Breast epithelium (tissue), 4 donors: ENCODE measurements at places on chromosomes 2 and 18. TPM values are rescaled to one million over a fixed set of nuclear protein-coding genes. Genes with fewer than 3 reads are reported as not detected.

- no peak for DNase-seq
Observed at GRCh38 chr2:100235098-100235497, 87.2 kb downstream of the LONRF2 start.

DNA sequence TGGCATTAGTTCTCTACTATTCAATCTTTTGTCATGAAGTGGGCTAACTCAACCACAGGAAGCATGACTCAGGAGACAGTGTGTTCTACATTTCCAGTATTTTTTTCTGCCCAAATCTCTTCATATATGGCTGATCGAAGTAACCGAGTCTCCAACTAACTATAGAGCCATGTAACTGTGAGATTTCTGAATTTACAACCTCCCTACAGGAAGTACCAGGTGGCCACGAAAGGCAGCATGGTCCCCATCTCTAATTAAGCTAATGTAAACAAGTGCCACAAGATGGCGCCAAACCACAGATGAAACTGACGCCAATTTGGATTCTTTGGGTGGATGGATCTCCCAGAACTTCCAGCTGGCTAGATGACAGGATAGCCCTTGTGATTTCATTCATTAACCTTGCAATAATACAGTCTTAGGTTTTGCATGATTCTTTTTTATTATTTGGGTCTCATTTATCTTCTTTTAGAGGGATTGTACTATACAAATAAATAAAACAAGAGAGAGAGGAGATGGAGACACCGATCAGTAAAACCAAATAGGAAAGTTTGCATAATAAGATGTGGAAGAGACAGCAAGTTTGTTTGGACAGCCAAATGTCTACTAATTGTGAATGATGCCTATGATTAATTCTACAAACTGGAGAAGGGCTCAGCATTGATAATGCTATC lies 18.3 kb upstream of the ARHGAP15 start:
- DNase-seq = peak; percentile 55

Gene PPP1R1C
- total RNA-seq = 4.2 TPM

GRCh38 chr2:51633073-51633472 lies 601.1 kb upstream of the NRXN1 start:
- DNase-seq = no peak

DNA sequence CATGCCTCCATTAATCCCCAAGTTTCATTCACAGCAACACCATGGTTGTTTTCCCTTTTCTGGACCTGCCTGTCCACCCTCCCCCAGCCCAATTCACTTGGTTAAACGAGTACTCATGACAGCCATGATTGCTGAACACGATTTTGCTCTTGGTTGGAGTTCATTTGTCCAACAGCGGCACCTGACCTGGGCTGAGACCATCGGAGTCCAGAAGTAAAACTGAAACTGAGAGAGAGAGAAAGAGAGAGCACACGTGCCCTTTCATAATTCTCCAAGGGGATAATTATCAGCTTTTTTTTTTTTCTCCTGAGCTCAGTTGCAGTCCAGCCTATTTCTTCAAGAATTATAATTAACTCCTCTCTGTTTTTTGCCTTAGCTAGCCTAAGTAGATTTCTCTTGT lies 13.7 kb upstream of the KIF5C start:
- DNase-seq = no peak

- DNase-seq = no peak
Observed at GRCh38 chr2:222399038-222399783, 25.1 kb upstream of the SGPP2 start.

Gene NAB1
- 40.2 TPM for total RNA-seq

Gene RNF152
- 8.6 TPM for total RNA-seq

- no peak for DNase-seq
Observed at GRCh38 chr2:202140522-202141252, 67.6 kb downstream of the KIAA2012 start.
